ENCODE measurements at places on chromosomes 5 and 9.

- DNase-seq: peak; percentile 33
Measured at GRCh38 chr5:121870489-121870888, 18.8 kb downstream of the FTMT start.

DNA sequence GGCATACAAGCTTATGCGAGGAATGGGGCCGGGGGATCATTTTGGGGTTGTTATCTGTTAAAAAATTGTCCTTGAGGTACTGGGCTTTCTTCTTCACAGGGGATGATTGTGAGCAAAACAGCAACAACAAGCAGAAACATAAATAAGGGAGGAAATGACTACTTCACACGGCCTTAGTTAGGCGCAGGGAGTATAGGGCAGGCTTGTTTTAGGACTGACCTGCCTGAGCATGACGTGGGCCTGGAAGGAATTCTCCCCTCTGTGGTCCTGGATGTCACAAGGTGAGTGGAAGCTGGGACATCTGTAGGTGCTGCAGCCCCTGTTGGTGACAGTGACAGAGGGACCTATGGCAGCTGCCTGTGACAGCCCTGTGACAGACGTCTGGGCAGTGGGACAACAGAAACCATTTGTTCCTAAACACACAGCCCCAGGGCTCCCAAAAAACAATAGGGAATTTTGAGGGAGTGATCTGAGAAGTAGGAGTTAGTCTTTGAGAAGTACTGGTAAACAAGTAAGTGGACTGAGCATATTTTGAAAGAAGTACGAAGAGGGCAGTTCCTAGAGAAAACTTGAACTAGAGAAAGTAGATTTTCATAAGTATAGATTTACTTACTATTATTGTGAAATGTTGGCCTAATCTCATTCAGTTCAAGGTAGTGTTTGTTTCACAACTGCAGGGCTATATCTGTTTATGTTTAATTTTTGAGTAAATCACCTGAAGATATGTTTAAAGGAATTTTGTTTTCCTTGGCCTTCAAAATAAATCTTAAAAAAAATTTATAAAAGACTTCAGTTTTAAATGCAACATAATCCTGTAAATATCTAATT, 113.1 kb downstream of the KDM4C start:
- DNase-seq: no peak

GRCh38 chr5:147310059-147310704, 75.4 kb downstream of the STK32A start:
- DNase-seq: peak; percentile 25

- DNase-seq: no peak
Measured at GRCh38 chr5:171639966-171640365, 145.7 kb upstream of the SMIM23 start.

- DNase-seq: no peak
Measured at GRCh38 chr9:129640871-129641749, 841 bp downstream of the ASB6 start.

- DNase-seq: peak; percentile 67
Measured at GRCh38 chr5:42767491-42768105, 11.0 kb downstream of the CCDC152 start.

DNA sequence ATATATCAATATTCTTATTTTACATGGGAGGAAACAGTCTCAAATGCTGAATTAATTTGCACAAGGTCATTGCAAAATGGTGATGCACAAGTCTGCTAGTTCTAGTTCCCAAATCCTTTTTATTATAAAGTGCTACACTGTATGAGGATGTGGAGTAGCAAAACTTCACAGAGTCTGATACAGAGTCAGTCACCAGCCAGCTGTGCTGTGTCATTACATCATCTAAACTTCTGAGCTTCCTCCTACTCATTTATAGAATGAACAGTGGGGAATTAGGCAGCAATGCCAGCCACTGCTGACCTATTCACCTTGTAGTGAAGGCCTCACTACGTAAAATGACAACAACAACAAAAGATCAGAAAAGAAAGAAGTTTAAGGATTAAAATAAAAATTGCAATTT, 357.8 kb downstream of the TMEM167A start:
- peak; percentile 43 for DNase-seq

DNA sequence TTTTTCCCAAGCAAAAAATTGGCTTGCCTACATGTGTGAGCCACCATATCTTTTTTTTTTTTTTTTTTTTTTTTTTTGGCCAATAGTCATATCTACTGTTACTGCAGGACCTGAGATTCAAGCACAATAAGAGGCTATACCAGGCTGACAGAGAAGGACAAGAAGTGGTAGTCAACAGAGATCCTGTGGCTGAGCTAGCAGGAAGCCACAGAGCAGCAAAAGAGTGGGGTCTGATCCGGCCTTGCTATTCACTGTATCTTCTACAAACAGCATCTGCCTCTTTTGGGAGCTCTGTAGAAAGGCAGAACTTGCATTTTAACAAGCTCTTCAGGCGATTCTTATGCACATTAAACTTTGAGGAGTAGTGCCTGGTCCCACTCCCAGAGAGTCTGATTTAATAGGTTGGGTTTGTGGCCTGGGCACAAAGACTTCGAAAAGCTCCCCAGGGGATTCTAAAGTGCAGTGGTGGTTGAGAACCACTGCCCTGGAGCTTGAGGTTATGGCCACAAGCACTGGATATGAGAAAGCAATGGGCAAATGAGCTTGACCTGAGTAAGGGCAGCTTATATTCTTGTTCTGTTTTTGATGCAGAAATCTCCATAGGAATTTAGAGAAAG, 162.8 kb downstream of the PIK3R1 start:
- no peak for DNase-seq

DNA sequence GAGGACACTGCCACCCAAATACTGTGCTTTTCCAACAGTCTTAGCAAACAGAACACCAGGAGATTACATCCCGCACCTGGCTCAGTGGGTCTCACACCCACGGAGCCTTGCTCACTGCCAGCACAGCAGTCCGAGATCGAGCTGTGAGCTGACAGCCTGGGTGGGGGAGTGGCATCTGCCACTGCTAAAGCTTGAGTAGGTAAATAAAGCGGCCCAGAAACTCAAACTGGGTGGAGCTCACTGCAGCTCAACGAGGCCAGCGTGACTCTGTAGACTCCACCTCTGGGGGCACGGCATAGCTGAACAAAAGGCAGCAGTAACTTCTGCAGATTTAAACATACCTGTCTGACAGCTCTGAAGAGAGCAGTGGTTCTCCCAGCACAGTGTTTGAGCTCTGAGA, 28.8 kb downstream of the EPB41L4A start:
- no peak for DNase-seq

GRCh38 chr5:24510523-24510988, 134.2 kb downstream of the CDH10 start:
- no peak for DNase-seq

DNA sequence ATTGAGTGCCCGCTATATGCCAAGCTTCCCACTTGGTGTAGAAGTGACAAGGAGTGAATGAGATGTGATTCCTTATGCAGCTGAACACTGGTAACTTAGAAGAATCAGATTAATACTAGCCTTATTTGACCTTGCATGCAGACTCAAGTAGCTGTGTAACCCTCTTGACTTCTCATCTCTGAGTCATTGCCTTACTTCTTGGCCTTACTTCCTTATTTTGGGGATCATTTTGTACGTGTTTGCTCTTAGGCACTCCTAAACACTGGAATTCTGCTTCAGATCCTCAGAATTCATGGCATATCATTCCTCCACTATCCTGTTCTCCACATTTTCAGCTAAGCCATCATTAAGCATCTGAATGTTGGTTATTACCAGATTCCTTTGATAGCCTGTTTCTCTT, 948.9 kb upstream of the ARRDC3 start:
- DNase-seq: no peak

Measured in common myeloid progenitor, CD34-positive (primary cell).